SK-N-SH treated with all-trans-retinoic acid at 6 μM for 48 hours (cell line): ENCODE measurements at places on chromosomes 7 and 10.
A peak's percentile ranks its signal among the peaks of the same experiment; 100 is the strongest.

DNA sequence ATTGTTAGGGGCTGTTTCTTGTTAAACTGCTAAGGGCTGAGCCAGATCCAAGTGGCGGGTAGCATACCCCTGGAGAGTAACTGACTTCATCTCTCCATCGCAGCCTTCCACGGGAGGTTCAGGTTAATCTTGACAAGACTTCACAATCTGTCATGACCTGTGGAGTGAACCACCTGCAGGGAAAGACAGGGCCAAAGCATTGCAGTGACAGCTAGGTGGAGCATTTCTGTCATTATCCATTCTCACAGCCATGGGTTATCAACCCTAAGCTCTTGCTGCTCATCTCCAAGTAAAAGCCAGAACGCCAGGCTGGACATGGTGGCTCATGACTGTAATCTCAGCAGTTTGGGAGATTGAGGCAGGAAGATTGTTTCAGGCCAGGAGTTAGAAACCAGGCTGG lies 17.2 kb downstream of the ABCC2 start:
- no peak for ATAC-seq

DNA sequence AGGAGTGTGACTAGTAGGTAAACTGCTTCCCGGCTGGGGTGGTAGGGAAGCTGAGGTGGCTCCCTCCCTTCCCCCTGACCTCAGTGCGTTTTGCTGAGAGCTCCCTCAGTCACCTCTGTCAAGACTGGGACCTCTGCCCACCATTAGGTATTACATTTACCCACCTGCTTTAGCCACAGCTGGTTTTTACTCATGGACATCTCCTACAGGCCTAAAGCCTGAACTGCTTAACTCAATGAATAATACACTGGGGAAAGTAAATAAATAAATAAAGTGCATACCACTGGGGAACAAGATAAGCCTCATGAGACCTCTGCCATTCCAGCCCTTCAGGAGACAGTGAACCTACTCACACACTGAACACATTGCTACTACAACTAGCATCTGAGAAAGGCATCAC lies 38.9 kb upstream of the CDK13 start:
- no peak for ATAC-seq

DNA sequence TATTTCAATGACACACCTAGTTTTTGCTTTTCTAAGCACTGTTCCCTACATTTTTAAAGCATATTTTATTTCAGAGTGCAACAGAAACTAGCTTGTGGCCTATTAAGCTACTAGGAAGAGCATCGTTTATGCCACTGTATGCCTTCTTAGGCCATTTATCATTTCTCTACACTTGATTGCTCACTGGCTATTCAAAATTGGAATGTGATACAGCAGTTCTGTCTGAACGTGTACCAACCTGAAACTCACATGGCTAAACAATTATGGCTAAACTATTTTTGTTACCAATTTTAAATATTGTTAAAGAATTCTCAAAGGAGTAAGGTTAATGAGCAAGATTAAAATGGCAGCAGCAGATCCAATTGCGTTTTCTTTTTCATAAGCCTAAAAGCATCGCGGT lies 105.2 kb downstream of the GSAP start:
- no peak for ATAC-seq

GRCh38 chr10:88428976-88429375 lies 154.1 kb downstream of the RNLS start:
- no peak for ATAC-seq

DNA sequence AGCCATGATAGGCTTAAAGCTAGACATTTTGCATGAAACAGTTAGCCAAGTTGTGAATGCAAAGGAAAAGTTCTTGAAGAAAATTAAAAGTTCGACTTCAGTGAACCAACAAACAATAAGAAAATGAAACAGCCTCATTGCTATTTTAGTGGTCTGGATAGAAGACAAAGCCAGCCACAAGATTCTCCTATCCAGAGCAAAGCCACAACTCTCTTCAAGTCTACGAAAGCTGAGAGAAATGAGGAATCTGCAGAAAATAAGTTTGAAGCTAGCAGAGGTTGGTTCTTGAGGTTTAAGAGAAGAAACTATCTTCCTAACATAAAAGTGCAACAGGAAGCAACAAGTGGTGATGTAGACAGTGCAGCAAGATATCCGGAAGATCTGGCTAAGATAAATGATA lies 271.4 kb upstream of the GRM3 start:
- ATAC-seq = no peak

- no peak for ATAC-seq
These were observed 9.1 kb upstream of the PRKRIP1 start for GRCh38 chr7:102387064-102387463.

GRCh38 chr7:4208086-4208485 lies 474.0 kb upstream of the FOXK1 start:
- ATAC-seq = no peak

- no peak for ATAC-seq
These were observed 31.4 kb downstream of the CASP7 start for GRCh38 chr10:113711142-113711541.

DNA sequence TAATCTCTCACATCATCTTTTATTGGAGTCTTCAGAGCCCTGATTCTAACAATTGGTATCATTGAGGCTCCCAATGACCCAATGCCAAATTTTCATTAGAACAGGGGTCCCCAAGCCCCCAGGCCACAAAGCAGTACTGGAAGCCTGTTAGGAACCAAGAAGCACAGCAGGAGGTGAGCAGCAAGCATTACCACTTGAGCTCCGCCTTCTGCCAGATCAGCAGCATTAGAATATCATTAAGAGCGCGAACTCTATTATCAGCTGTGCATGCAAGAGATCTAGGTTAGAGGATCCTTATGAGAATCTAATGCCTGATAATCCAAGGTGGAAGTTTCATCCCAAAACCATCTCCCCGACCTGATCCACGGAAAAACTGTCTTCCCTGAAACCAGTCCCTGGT lies 23.1 kb downstream of the KIF5B start:
- ATAC-seq = no peak

DNA sequence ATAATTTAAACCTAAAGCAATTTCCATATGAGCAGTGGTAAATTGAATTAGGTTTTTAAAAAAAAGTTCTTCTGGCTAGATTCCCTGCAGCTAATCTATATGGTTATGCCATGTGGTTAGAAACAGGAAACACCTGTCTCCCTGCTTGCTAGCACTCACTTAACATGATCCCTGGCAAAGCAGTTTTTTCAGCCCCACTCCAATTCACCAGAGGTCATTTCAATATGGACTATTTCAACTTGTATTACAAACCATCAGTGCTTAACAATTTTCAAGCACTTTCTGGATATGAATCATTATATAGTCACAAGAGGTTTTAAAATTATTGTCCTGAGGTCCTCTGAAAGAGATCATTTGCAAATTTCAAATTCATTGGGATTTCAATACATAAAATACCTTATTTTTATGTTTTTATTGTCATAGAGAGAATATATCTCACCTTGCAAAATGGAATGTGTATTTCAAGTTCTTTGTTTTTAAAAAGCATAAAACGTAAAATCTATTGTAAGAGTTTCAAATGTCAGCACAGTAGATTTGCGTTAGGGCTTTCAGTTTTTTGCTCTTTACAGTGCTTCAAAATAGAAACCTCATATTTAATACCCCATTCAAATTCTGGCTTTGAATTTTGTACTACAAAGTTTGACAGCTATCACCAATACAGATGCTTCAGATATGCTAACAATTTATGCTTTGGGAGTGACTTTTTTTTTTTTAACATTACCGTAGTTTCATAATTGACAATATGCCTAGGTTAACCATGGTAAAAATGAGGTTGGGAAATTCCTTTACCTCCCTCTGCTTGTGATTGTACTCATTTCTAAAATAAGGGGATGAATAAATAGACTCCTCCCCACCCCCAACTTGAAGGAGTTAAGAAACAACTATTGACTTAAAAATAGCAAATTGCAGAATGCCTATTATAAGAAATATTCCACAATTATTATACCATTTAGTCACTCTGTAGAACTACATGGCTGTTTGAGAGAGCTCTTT lies 117.5 kb upstream of the HGF start:
- ATAC-seq = no peak

DNA sequence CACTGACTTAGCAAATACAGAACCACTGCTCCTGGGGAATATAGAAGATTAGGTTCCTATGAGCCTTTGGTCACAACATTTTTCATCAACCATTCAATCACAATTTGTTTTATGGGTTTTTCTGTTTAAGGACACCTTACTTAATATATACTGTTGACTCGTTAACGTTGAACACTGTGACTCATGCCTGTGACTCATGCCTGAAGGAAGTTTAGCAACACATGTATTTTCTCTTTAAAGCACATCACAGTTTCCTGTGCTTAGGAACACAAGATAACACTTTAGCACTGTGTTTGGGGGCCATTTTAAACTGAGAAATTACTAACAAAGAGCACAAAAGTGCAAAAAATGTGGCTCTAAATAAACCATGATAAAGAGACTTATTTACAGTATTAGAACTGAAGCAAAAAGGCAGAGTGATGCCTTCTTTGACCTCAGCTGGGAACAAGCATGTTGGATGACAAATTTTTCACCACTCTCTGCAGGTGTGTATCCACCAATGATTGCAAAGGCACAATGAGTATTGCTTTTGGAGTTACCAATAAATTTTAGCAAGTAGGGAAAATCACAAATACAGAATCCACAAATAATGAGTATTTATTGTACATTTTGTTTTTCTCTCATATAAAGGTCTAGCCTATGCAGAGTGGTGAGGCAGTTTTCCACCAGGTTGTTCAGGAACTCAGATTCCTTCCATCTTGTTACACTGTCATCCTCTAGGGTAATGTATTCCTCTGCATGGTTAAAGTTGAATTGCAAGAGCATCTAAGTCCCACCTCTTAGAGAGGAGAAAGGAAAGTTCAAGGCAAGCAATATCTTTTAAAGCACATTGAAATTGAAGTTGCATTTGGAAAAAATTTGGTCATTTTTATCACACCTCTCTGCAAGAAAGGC lies 7.3 kb downstream of the FGFBP3 start:
- ATAC-seq = peak; percentile 97

DNA sequence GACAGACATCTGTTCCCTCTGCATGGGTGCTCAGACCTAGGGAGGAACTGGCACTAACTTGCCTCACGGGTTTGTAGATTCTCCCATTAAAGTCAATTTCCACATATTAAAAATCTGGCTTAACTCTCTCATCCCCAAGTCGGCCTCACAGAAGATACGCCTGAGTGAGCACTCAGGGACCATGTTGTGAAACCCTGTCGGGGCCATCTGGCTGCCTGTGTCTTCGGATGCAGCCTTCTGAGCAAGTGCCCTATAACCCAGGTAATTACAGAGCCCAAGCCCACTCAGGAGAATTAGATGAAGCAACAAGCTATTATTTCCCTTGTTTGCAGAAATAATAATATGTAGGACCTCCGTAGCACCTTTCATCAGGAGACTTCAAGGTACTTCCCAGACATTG lies 219.3 kb upstream of the GLI3 start:
- ATAC-seq = no peak

DNA sequence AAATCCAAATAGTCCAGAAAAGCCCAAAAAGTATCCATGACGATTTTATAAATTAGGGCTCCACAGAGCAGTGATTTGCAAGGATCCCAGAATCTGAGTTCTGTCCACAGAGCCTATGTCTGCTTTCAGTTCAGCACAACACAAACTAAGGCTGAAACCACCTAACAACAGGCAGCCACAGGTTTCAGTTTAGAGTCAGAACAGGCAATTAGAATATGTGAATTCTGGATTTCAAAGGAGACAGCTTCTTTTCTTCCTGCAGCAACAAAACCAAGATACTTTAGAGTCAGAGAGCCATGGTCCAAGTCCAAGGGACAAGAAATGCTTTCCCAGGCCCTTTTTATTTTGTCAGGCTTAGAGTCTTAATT lies 23.6 kb downstream of the IFIT3 start:
- ATAC-seq = peak; percentile 66

DNA sequence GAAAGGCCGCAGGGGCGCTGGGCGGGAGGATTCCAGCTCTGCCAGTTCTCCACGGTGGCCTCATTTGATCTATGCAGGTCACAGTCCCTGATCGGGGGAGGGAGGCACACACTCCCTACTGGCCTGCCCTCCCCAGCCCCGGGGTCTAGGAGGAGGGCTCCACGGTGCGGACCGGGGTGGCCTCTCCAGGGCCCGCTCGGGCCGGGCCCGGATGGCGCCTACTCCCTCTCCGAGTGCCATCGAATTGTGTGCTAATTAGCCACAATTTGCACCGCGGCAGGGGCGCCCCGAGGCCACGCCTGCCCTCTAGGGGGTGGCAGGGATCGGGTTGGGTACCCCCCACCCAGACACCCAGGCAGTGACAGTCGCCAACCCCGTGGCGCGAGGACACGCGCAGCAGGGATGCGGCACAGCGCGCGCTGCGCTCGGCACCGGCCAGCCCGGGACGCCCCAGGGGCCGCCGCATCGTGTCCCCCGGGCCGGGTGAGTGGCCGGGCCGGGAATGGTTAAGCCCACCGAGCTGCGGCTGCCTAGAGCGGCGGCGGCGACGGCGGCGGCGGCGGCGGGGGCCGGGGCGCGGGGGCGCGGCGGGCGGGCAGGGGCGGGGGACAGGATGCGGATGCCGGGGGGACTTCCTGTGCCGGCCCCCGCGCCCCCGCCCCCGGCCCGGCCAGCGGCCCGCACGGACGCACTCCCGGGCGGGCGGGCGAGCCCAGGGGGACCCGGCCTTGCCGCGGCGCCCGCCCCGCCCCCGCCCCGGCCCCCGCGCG lies at the start of gene ZNF853:
TSS of gene ZNF853 (plus strand) at position 658 of the 770 bp plus-strand sequence. CDS start 565 bp downstream, outside the sequence.
- peak; percentile 55 for ATAC-seq

GRCh38 chr10:132563485-132564248 lies 26.1 kb downstream of the INPP5A start:
- ATAC-seq = no peak

DNA sequence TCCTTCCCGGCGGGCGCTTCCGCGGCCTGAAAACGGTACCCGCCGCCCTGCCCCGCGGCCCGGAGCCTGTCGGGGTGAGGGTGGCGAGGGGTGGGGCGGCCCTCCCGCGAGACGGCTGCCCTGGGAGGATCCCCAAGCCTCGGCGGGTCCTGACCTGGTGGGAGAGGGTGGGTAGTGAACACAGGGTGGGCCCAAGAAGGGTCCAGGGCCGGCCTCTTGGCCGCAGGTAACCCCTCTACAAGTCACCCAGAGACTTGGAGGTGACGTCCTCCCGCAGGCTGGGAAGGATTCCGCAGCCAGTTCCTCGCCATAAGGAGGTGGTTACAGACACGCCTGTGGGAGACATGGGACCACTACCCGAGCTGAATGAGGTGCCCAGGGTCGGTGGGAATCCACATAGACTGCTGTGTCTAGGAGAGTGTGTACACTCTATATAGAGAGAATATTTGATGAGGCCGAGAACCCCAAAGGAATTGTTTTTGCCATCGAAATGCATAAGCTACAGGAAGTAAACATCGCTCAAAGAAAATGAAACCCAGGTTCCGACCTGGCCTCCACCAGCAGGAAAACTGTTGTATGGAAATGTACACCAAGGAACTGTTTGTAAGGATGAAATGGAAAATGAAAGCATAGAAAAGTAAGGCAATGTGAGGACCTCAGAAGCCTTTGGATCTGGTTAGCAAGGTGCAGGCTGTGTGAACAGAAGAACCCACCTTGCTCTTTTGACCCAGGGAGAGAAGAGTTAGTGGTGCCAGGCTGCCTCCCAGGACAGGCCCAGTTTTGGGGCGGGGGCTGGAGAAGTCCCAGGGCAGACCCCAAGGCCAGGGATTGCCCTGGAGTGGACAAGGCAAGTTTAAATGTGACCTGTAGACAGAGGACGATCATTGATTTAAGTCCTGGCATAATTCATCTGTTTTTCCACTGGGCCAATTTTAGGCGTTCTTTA lies 659 bp downstream of the OPTN start:
- ATAC-seq = peak; percentile 46

- no peak for ATAC-seq
These were observed 837.6 kb upstream of the GHITM start for GRCh38 chr10:83301732-83302131.
